ENCODE measurements at places on chromosomes 4 and X.

- DNase-seq, result no peak
These were observed 27.0 kb upstream of the MID1IP1 start for GRCh38 chrX:38774249-38774648.

DNA sequence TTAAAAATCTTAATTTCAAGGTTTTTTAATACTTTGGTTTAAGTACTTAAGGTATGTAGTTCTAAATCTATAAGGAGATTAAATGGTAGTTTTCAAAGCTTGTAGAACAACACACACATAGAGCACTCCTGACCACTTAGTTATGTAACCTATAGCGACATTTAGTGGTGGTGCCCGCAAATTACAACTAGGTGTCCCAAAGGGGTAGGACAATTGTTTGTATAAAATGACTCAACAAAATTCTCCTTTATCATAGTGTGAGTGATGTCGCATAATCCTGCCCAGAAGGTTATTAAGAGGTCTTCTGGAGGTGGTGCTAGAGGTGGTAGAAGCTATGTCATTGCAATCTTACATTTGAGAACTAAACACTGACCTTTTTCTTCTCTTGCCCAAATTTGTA is 373.0 kb upstream of the RASGEF1B start:
- peak; percentile 65 for DNase-seq

GRCh38 chrX:77786365-77786680 is 307 bp upstream of the ATRX start:
- DNase-seq, result no peak

DNA sequence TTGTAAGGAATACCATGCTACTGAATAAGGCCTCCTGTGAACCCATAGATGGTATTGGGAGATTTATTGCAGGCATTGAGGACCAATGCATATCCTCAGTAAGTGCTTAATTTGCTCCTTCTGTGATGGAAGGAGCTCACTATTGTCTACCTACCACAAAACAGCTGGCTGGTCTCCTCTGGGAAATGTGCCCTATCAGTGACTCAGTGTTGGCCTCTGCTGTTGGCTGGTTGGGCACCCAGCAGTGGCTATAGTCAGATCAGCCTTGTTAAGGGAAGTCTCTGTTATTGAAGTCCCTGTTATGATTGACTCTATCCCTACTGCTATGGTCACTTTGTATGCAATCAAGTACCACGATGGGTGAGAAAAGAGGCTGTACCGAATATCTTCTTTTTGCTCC is 27.5 kb upstream of the OTUD4 start:
- no peak for DNase-seq

DNA sequence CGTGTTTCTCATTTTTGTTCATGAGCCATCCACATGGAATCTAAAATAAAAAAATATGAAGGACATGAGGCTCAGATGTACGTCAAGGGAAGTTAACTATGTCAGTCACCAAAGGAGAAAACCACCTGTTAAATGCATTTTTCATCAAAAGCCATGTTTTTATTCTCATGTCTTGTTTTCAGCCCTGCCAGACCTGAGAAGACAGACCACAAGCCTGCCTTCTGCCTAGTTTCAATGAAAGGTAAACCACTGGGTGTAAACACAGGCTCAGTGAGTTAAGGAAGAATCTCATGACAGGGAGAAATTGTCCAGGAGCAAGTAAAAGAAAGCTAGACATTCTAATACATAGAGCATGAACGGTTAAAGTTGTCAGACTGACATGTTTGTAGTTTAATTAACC is 52.3 kb upstream of the TNIP3 start:
- no peak for DNase-seq

- DNase-seq, result no peak
These were observed at the start of gene TRIML2 for GRCh38 chr4:188109157-188109755. Gene TRIML2 (minus strand): TSS chr4:188109603. CDS start chr4:188105368, 4,235 bp downstream.

DNA sequence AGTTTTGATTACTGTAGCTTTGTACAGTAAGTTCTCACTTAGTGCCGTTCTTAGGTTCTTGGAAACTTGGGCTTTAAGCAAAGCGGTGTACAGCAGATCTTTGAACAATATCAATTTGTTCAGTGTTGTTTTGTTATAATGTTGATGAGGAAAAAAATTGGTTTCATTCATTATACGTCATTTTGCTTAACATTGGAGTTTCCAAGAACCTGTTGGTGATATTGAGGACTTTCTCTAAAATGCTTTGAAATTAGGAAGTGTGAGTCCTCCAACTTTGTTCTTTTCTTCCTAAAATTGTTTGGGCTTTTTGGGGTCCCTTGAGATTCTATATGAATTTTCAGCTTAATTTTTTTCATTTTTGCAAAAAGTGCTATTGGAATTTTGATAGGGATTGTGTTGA is 49.1 kb downstream of the STAG2 start:
- no peak for DNase-seq

DNA sequence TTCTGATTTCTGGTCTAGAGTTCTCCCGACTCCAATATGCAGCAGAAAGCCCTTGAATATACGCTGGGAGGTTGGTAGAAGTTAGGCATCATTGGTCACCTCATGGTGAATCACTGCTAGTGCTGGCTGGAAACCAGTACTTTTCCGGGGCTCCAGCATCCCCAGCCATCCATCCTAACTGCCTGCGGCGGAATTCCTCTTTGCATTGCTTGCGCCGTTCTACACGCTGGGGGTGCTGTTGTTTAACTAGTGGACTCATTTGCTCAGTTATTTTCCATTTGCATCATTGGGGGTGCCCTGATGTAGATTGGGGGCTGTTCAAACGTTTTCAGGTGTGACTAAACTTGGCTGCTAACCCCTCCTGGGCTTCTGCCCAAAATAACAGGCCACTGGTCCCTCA is 23.3 kb upstream of the GPR50 start:
- peak; percentile 24 for DNase-seq

- DNase-seq, result no peak
These were observed 11.9 kb downstream of the TNMD start for GRCh38 chrX:100596601-100597000.

GRCh38 chr4:154497889-154498288 is 6.3 kb upstream of the DCHS2 start:
- DNase-seq, result no peak

- DNase-seq, result no peak
These were observed 4.0 kb upstream of the SLC10A6 start for GRCh38 chr4:86853209-86853608.

- DNase-seq, result no peak
These were observed 415.8 kb downstream of the STIM2 start for GRCh38 chr4:27276307-27277073.

DNA sequence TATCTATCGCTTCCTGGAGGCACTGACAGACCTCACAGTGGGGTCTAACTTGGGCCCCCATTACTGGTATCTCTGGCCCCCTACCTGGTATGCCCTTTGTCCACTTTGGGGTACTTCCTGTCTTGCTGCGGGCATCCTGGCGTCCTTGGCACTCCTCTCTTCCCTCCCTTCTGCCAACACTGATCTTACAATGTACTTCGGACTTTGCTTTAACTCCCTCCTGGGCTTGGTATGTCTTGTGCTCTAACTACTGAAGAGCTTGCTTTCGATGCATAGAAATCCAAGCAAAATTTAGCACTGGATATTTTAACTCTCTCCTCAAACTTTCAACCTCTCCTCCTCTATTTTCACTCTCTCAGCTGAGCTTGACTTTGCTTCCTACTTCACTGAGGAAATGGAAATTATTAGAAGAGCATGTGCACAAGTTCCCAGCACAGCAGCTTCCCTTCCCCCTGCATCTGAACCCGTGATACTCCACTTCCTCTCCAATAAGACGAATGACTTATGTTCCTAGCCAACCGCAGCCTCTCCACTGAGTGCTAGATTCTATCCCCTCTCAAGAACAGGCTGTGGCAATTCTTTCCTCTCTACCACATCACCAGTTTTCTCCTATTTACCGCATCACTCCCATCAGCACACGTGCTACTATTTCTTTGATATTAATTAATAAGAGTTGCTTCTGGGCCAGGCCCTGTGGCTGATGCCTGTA is 52.9 kb downstream of the SUPT20HL2 start:
- DNase-seq, result peak; percentile 40

GRCh38 chrX:82648062-82648461 is 860.0 kb upstream of the POU3F4 start:
- DNase-seq, result peak; percentile 23

GRCh38 chr4:119025916-119026661 is 109.5 kb upstream of the MYOZ2 start:
- DNase-seq, result peak; percentile 69

DNA sequence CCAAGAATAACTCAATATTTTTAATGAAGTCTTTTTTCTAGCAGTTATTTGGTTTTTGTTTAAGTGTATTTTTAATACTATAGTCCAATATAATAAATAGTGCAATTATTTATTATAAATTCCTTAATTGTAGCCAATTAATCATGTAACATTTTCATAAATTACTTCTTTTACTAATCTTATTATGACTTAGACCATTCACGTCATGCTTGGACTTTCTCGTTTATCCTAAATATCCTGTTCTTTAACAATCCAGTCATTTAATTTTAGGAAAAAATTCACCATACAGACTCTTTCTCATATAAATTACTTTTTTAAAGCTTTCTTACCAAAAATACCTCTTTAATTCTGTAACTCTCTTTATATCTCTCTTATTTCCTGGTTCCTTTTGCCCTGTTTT is 350.1 kb downstream of the AR start:
- DNase-seq, result peak; percentile 31

DNA sequence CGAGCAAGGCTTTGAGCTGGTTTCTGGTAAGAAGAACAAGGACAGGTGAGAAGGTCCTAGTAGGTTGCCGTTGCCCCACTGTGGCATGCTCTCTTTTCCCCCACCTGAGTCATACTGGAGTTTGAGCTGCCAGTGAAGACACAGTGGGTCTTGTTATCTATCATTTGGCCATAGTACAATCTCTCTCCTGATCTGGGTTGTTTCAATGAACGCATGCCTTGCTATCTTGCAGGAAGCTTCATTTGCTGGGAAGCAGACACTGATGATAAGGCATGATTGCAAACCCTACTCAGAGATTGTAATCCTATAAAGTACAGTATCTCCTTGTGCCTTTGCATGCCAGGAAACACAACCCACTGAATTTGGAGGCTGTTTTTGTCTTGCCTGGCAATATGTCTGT is 77.4 kb downstream of the CLNK start:
- DNase-seq, result no peak

DNA sequence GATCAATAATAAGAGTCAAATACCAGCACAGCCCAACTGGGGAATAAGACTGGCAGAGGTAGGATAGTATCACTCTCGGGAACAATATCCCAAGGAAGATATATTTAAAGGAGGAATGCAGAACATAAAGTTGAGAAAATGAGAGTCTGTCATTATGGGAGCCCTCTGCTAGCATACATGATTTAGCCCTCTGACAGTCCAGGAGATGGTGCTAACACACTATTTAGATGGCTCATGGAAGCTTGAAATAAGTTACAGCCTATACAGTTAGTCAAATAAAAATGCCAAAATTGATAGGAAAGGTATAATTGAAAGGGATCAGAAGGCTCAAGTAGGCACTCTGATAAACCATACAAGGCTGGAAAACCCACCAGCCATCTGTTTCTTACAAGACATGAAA is 201.0 kb upstream of the NEIL3 start:
- DNase-seq, result no peak

DNA sequence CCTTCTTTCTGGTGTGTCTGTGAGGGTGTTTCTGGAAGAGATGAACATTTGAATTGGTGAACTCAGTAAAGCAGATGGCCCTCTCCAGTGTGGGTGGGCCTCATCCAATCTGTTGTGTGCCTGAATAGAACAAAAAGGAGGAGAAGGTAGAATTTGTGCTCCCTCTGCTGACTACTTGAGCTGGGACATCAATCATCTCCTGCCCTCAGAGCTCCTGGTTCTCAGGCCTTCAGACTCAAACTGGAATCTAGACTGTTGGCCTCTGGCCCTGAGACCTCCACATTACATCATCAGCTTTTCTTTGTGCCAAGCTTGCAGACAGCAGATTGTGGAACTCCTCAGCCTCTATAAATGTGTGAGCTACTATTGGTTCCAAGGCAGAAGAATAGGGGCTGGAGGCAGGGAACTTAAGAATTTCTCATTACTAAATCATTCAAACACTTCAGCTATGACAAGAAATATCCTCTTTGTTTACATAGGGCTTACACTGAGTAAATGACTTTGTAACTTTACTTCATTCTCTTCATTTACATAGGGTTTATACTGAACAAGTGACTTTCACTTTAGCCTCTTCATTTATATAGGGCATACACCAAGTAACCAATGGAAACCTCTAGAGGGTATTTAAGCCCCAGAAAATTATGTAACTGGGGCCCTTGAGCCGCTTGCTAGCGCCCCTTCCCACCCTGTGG is 86.9 kb upstream of the NWD2 start:
- DNase-seq, result no peak

DNA sequence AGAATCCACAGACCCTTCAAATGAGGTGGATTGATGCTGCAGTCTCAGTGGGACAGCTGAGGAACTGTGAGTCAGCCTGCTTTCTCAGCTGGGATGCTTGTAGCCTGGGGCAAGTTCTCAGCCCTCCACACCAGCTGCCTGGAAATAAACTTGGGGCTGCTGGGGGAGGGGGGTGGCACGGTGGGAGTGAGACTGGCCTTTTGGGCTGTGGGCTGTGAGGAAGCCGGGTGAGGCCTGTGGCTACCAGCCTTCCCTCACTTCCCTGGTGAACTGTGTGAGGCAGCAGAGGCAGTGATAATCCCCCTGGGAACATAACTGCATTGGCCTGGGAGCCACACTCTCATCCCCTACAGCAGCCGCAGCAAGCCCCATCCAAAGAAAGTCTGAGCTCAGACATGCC is 114.5 kb upstream of the GUCY1A1 start:
- DNase-seq, result peak; percentile 89

GRCh38 chr4:169079942-169080827 is 70.1 kb upstream of the CBR4 start:
- DNase-seq, result peak; percentile 89

GRCh38 chrX:153693216-153694086 is 5.7 kb downstream of the SLC6A8 start:
- DNase-seq, result no peak

- no peak for DNase-seq
These were observed 43.8 kb downstream of the NHSL2 start for GRCh38 chrX:71954458-71954857.

DNA sequence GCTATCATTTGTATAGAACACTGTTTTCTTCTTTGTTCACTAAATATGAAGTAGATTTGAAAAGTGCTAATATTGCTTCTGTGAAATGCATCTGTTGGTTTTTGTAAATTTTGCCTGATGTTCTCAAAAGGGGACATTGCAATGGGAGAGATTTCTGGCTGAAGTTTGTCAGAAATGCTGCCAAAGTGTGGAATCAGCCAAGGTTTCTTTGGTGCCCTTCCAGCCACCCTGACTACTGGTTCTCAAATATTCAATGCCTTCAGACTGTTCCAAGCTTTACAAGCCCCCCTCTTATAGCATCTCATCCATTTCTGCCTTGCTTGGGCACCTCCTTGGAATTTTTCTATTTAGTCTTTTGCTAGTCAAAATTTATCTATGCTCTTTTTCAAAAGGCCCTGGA is 60.6 kb upstream of the TMLHE start:
- no peak for DNase-seq

DNA sequence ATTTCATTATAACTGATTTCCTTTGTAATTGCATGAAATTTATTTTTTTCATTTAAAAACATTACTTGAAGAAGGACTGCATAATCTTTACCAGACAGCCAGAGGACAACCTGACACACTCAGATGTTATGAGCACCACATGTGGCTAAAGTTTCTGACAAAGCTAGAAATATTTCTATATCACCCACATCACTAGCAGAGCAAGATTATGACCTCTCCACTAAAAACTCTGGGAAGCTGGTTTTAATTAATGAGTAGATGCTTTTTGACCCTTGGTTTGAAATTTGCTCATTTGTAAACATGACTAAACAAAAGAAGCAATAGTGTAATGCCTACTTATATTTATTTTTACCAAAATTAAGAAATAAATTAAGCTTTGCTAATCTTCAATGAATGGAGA is 661.5 kb upstream of the EPHA5 start:
- peak; percentile 14 for DNase-seq
